Naive thymus-derived CD8-positive, alpha-beta T cell (primary cell): ENCODE measurements at places on chromosomes 1 and 21.

- DNase-seq = no peak
Measured at GRCh38 chr1:240888039-240888786, 276.3 kb upstream of the GREM2 start.

DNA sequence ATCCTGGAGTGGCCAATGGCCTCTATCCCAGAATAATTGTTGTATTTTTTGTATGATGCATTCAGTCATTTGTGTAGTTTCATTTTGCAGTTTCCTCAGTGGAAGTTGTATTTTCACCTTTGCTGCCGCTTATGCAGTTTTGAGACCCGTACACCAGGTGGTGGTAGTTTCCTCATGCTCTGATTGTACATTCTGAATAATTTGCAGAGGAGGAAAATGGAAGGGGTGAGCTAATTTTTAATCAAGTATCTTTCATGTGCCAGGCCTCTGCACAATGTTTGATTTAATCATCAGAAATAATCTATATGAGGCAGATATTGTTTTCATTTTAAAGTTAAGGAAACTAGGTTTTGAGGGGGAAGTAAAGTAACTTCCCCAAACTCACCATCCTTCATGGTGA, 29.5 kb downstream of the HLX start:
- no peak for DNase-seq

DNA sequence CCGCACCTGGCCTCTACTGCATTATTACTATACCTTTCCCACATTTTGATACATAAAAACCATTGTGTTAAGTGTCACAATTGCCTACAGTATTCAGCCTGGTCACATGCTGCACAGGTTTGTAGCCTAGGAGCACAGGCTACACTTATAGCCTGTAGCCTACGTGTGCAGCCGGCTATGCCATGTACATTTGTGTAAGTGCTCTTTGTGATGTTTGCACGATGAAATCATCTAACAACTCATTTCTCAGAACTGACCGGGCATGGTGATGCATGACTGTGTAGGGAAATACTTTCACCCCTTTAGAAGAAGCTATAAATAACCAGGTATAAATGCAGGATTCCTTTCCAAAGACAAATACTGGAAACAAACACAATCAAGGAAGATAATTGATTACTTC, 12.1 kb downstream of the ERG start:
- no peak for DNase-seq

DNA sequence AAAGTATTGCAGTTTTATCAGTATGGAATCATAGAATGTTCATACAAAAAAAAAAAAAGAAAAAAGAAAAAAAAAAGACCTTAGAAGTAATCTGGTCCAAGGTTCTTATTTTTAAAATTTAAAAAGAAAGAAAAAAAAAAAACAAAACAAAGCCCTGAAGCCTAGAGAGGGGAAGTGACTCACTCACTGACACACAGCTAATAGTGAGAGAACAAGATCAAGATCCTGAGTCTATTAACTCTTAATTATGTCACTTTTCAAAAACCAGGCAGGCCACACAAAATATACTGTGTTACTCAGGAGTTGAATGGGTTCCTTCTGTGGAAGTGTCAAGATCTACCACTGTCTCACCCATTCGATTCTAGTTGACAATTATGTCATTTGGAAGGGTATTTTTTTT, 433.9 kb upstream of the DAB1 start:
- no peak for DNase-seq

DNA sequence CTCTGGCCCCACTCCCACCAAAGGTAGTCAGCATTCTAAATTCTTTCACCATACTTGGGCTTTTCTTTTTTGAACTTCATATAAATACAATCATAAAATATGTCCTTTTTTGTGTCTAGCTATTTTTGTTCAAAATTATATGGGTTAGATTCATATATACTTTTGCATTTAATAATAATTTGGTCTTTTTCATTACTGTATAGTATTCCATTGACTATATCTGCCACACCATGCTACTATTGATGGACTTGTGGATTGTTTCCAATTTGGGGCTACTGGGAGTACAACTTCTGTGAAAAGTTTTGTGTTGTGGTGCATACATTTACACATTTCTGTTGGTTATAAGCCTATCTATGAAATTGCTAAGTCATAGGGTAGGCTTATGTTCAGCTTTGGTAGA, 85.7 kb downstream of the GLUL start:
- DNase-seq = no peak

DNA sequence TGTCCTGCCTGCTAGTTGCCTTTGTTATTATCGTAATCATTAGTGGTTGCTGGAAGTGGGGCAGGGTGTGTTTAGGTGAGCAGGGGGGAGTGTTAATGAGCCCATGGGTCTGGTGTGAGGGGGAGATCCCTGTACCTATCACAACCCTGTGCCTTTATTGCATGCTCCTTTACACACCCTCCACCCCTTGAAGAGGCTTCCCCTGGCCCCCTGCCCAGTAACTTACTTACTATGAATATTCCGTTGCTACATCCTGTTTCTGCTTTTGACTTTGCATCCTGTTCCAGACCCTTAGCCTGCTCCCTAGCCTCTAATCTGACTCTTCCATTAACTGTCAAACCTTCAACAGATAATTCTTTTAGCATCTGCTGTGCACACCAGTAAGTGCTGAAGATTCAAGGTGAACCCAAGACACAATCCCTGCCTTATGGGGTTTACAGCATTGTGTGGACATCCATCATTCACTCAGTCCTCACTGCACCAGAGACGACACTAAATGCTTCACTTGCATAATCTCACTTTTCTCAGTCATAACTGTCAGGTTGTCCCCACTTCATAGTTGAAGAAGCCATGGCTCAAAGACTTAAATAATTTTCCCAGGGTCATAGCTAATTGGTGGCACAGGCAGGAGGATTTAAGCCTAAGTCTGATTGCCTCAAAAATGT, 47.9 kb downstream of the CDC7 start:
- DNase-seq = no peak

DNA sequence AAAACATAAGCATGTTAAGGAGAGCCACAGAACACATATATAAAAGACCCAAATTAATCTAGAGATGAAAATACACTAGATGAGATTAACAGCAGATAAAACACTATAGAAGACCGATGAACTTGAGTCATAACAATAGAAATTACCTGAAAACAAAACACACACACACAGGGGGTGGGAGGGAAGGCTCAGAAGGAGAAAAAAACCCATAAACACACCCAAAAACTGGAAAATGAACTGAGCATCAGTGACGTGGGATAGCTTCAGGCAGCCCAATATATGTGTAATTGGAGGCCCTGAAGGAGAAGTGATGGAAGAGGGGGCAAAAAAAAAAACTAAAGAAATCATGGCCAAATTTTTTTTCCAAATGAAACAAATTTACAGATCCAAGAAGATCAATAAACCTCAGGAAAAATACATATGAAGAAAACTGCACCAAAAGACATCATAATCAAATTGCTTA, 11.4 kb downstream of the ALDH9A1 start:
- DNase-seq = no peak

DNA sequence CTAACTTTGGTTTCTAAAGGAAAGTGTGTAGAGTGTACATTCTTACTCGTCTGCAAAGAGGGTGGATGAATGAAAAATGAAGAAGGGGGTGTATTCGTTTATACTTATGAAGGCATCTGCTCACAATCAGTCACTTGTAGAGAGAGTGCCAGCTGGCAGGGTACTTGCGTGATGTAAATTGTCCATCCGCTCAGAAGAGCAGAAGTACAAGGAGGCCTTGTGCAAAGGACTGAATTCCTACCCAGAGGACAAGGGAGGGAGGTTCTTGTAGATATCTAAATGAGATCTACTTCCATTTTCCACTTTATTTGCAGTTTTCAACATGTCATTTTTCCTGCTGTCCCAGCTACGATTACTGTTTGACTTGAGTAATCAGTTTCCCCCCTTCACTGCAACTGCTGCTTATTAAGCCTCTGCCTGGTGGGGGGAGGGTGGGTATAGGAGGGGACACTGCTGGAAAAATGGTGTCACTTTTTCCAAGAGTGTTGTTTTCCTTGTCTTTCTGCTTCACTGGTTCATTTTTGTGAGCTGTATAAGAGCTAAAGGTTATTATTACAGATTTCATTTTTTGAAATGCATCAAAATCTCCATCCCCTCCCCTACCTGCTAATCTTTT, 67.3 kb downstream of the LAMC1 start:
- DNase-seq = no peak

GRCh38 chr1:64470665-64471217, 812 bp downstream of the CACHD1 start:
- no peak for DNase-seq

DNA sequence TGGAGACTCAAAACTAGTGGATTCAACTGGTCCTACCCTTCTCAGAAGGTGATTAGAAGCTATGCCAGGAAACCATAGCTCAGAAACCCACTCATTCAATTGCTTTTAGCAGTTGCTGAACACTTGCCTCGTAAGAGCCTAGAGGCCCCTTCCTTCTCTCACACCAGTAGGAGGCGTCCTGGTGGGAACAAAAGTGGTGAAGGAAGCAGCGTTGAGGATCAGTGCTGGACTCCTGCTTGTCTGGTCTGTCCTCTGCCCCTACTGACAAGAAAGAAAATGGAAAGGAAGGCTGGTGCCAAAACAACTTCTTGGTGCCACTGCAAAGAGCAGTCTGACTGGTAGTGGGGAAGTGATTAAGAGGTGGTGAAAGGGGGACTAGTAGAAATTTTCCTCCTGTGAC, 269.7 kb downstream of the LMO4 start:
- DNase-seq = no peak

- DNase-seq = no peak
Measured at GRCh38 chr1:248696261-248696660, 6.3 kb downstream of the OR14I1 start.

DNA sequence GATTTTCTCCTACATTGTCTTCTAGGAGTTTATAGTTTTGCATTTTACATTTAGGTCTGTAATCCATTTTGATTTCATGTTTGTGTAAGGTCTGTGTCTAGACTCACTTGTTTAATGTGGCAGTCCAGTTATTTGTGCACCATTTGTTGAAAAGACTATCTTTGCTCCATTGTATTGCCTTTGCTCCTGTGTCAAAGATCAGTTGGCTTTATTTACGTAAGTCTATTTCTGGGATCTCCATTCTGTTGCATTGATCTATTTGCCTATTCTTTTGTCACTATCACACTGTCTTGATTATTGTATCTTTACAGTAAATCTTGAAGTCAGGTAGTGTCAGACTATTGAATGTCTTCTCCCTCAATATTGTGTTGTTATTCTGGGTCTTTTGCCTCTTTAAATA, 49.7 kb upstream of the RGS2 start:
- no peak for DNase-seq

- DNase-seq = no peak
Measured at GRCh38 chr1:67683316-67683715, 1.7 kb upstream of the GADD45A start.

GRCh38 chr1:28516518-28516956, 10.7 kb downstream of the RCC1 start:
- DNase-seq = no peak

GRCh38 chr1:66282343-66282852, 251.6 kb upstream of the SGIP1 start:
- peak; percentile 59 for DNase-seq

GRCh38 chr21:44428281-44428960, 26.9 kb upstream of the LRRC3 start:
- DNase-seq = peak; percentile 68

DNA sequence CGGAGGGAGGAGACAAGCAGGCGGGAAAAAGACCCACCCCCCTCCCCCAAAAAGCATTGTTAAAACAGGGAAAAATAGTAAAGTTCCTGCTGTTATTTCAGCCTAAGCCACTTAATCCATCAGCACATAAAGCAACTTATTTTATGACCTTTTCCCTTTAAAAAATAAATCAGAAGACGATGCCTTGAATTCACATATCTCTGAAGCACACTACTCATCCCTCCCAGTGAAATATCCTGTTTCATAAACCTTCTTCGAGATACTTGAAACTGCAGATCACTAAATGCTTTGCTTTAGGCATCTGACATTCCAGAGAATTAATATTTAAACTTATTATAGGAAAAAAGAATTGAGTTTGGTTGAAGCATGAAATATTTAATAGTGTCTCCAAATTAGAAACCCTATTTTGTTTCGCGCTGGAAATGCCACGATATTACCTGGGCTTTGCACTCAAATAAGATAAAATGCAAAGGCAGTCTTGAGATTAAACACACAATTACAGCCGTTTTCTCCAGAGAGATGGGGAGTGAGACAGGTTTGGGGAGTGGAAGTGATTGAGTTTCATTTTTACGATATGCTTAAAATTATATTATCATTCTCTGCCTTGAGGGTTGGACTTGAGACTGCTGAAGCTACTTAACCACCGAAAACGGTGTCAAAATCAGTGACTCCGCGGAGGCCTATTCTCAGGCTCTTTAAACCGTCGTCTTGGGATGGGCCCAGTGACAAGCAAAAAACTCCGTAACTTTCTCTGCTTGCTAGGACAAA, 9.3 kb downstream of the GLIS1 start:
- no peak for DNase-seq

DNA sequence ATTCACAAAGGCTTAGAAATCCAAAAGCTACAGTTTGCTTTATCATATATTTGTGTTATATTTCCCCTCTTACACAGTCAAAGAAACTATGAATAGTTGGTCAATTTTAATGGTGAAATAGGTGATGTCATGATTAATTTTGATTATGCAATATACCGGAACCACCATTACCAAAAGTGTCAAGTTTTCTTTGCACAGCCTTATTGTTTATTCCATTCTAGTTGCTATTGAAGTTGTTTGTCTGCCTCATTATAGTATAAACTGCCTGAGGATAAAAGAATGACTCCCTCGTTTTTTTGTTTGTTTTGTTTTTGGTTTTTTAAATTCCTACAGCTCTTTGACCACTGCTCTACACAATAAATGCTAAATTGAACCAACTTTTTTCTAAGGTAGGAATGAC, 690.6 kb upstream of the ZP4 start:
- no peak for DNase-seq

DNA sequence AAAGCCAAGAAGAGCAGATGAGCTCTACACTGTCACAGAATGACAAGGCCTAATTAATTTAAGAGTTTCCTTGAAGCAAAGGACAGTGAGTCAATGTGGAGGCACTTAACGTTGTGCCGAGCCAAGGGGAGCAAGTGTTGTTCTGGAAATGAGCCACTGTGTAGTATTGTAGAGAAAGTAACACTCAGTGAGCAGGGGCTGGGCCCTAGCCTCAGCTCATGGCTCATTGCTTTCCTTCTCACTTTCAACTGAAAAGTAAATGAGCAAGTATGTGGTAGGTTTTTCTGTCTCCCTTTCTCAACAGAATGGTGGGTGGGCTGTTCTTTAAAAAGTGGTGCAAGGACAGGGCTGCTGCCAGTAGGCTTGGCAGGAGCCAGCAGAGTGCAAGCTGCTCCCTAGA, 11.8 kb upstream of the KIAA0040 start:
- no peak for DNase-seq

DNA sequence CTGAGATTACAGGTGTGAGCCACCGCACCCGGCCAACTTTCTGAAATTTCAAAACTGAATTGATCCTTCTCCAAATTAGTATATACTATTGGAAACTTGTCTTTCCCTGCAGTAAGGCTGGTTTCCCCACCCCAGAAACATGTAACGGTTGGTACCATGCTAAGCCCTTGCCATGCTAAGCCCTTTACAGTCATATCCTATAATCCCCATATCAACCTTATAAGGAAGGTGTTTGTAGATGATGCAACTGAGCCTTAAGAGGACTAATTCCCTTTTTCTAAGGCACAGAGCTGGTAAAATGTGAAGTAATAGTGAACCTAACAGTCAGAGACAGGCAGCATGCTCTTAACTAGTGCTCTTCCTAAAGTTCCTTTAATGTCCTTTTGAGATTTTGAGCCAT, 413.7 kb downstream of the DISC1 start:
- no peak for DNase-seq

GRCh38 chr1:21781815-21782348, 1.1 kb downstream of the USP48 start:
- no peak for DNase-seq
